ENCODE measurements at places on chromosomes 4 and X.

GRCh38 chrX:13747836-13748235 lies 13.3 kb downstream of the OFD1 start:
- peak; percentile 57 for DNase-seq

GRCh38 chr4:164383358-164384220 lies 370.3 kb upstream of the SMIM31 start:
- DNase-seq, result no peak

GRCh38 chr4:7978489-7978888 lies 38.8 kb upstream of the AFAP1 start:
- DNase-seq, result no peak

DNA sequence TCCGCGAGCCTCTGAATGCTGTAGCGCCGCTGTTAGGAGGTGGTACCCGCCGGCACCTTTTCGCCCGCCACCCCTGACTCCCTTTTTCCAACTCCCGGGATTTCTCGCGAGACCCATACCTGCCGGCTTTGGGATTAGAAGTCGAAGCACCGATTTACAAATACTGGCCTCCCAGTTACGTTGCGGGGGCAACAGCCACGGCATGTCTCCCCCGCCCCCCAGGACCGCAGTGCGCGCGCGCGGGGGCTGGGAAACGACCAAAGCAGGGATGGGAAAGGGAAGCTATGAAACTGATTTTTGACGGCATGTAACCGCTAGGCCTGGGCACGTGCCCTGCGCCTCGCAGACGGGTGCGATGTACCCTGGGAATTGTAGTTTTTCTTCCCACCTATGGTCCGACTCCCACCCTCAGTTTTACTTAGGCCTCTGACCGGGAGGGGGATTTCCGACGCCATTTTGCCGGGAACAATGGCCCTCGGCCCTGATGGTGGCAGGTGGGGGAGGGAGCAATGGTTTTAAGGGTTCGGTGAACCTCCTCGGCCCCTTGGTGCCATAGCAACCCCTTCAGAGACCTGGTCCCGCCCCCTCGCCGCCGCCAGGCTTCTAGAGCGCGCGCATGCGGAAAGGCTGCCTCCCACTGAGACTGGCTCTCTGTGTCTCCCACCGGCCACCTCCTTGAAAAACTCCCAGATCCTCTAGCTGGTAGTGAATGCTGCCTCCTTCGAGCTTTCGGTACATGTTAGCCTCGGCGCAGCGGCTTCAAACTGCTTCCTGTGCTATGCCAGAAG lies 772 bp upstream of the WNK3 start:
- no peak for DNase-seq

GRCh38 chr4:24067367-24068193 lies 177.7 kb upstream of the PPARGC1A start:
- DNase-seq, result peak; percentile 54

- no peak for DNase-seq
Measured at GRCh38 chr4:106615410-106615945, 246.9 kb upstream of the GIMD1 start.

DNA sequence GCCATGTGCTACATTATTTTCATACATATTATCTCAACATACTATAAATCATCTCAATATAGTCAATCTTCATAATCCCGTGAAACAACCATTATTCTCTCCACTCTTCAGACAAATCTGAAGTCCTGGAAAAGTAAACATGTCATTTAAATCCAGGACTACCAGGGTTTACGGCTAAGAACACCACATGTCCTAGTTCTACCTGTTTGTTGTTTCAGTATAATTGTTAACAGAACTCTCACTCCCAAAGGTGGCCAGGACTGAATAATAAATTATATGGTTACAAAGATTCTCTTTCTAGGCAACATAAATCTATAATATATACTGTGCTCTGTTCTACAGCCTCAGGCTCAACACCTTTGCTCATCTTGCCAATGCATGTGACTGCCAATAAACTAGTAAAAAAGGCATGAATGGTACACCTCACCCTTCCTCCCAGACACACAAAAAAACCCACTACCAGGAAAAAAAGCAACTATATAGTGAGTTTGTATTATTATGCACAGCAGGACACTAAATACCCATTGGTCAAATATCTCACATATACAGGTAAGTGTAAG lies 20.1 kb downstream of the EIF4E start:
- no peak for DNase-seq

DNA sequence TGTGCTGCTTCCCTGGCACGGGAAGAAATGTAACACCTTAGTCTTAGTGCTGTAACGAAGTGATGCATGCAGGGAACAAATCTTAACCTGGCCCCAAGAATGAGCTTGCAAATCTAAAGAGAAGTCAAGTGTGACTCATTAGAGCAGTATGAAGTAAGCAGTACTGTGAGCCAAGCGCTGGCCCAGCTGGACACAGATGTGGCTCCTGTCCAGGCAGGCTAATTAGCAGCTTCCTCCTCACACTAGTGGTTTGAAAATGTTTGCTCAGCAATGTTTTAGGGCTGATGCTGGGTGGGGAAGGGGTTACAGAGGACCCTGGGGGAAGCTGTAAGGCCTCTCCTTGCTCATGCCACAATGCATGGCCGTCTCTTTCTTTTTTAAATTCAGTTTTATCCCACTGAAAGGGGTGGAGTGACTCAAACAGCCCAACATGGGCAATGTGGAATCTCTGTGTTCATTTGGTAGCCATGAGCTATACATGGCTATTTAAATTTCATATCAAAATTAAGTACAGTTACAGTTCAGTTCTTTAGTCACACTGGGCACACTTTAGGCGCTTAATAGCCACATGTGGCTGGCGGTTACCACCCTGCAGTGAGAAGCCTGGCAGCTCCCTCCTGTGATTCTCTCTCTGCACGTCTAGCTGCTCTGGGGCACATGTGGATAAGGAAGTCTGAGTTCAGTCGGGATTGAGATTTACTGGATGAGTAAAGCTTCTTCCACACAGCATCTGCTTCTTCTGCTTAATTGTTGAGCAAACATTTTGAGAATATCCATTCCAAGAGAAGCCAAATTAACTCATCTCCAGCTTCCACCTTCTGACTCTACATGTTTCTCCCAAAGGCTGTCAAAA lies 48.8 kb downstream of the MAP7D2 start:
- peak; percentile 79 for DNase-seq

GRCh38 chrX:108025954-108026600 lies 18.8 kb upstream of the VSIG1 start:
- DNase-seq, result no peak

GRCh38 chrX:119919835-119920585 lies 23.5 kb downstream of the NKAP start:
- DNase-seq, result no peak

DNA sequence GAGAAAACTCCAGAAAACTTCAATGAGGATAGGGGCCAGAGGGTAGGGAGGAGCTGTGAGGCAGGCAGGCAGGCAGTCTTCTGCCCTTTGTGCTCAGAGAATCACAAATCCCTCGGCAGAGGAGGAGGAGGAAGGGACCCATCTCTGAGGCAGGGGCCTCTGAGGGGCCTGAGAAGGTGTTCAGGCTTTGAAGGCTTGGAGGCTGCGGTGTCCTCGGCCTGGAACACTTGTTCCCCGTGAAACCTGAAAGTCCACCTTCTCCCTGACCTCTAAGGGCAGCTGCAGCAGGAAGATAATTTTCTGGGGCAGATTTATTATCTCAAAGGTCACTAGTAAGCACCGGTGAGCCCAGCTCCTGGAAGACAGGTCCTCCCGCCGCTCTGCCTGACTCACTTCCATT lies 200.3 kb upstream of the BCOR start:
- no peak for DNase-seq

GRCh38 chr4:167419468-167420140 lies 185.3 kb upstream of the SPOCK3 start:
- DNase-seq, result no peak

DNA sequence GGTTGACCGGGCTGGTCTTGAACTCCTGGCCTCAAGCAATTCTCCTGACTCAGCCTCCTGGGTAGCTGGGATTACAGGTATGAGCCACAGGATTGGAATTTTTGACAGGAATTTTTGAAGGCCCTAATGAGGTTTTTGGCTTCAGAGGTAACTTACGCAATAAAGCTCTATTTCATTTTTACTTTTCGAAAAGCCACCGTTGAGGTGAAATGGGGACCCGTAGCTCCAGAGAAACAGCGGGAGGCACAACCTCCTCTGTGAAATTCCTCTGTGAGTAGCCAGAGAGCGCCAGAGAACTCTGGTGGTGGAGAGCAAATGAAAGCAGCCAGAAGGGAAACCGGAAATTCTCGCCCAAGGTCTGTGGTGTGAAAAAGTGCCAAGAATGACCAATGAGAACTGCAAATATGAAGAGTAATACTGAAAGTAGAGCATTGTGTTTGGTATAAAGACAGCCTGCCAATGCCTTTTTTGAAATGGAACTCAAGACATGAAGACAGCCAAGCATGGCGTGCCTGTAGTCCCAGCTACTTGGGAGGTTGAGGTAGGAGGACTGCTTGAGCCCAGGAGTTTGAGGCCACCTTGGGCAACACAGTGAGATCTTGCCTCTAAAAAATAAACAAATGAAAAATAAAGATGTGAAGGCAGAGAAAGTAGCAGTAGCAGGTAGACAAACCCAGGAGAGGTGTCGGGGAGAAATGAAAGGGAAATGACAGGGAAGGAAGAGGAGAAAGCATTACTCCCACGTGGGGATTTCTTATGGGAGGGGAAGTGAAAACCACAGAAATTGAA lies 33.0 kb upstream of the TMEM131L start:
- peak; percentile 79 for DNase-seq

GRCh38 chrX:21176921-21177571 lies 197.2 kb upstream of the CNKSR2 start:
- DNase-seq, result no peak

GRCh38 chr4:77605210-77605902 lies at the start of gene CXCL13:
CXCL13 (plus strand) TSS chr4:77605820; CDS start chr4:77605866, 46 bp downstream.
- DNase-seq, result no peak

DNA sequence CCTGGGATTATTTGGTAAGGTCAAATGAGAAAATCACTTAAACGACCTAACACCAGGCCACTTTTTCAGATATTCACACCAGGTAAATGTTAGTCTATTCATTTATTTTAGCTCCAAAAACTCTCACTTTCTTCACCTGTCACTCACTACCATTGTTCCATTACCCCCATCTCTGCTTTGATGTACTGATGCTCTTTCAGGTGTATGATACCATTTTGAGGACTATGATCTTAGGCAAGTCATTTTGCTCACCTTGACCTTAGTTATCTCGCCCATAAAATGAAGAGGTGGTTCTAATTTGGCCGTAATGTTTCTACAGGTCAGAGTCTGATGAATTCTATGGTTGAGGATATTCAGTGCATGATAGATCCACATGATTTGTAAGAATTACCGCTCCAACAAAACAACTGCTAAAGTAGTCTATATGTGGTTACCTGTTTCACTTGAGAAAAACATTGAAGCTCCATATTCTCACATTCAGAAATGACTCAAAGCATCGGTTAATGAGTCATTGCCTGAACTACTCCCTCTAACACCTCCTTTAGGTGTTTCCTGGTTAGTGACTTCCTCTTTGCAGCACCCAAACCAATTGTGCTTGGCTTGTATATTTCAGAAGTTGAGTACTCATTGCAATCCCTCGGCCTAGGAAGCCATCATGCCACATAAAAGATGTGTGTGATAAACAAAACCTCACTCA lies 4.5 kb downstream of the DTHD1 start:
- no peak for DNase-seq

DNA sequence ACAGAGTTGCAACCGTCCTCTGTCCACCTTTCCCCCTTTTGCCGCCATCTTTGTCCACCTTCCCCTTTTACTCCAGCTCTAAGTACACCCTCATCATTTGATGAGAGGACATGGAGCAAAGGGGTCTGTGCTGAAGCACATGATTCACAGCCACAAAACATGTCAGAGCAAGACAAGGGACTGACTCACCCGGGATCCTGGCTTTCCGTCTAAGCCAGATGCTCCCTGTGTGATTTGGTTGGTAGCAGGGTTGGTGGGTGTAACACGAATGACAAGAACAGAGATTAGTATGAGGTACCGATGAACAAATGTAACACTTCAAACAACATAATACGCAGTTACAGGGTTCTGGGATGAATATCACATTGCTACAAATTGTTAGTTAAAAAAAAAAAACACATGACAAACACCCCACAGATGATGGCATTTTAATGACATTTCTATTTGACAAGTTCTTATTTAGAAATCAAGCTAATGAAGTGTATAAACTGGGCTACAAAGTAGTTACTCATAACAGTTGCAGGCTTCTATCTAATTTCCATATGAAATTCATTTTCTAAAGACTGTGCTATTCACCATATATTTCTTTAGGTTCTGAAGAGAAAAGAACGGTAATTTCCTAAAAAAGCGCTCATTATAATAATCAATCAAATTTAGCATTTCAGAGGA lies 71.4 kb upstream of the ETNPPL start:
- DNase-seq, result peak; percentile 75

GRCh38 chr4:116688536-116688935 lies 396.8 kb downstream of the TRAM1L1 start:
- no peak for DNase-seq

- no peak for DNase-seq
Measured at GRCh38 chr4:140078366-140078765, 75.6 kb downstream of the MAML3 start.

DNA sequence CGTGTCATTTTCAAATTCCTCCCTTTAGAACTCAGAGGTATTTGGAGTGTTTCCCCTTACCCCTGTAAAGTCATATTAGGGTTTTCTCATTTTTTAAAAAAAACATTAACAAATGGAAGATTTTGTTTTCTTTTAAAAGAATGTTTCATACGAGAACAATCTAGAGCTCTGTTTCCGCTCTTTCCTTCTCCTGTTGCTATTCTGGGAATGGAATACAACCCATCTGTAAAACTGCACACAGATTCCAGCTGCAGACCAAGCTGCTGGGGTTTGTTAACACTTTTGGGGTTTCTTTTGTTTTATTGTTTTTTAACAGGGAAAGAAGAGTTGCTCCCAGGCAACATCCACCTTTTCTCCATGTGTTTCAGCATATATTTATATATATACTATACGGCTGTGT lies 61.3 kb downstream of the HCCS start:
- no peak for DNase-seq

- no peak for DNase-seq
Measured at GRCh38 chr4:119068529-119068962, 67.1 kb upstream of the MYOZ2 start.

- DNase-seq, result no peak
Measured at GRCh38 chr4:153661908-153662307, 22.2 kb upstream of the TLR2 start.

- DNase-seq, result no peak
Measured at GRCh38 chr4:180622254-180622653, 1620.9 kb upstream of the TENM3 start.

DNA sequence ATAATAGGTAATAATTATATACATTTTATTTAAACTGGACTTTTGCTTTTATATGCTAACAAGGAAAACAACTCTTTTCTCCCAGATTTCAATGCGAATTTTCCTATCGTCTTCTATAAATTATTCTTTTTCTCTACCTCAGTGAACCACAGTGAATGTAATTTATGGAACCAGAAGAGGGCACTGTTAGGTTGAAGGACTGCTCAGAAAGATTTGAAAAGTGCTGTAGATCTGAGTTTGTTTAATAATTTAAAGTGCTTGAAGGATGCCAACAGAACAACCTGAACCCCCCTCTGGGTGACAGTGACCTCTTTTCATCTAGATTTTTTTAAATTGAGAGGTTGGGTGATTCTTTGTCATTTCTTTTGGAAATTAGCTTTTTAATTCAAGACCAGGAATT lies 54.9 kb downstream of the PHOX2B start:
- peak; percentile 36 for DNase-seq

Data from HCEC 1CT (cell line).